ENCODE measurements at places on chromosomes 11 and 22.
A peak's percentile ranks its signal among the peaks of the same experiment; 100 is the strongest.

DNA sequence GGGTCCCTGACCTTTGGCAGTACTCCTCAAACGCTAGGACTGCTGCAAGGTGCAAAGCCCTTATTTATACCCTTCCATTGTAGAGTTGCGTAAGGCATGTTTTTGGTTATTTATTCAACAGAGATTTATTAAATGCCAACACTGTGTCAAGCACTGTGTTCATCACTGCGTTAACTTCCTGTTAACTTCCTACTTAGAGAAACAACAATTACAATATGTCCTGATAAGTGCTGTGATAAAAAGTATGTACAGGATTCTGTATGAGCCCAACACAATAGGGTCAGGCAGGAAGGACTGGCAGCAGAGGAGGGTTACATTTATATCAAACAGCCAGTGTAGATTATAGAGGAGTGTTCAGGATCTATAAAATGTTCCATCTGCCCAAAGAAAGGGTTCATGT lies 812.8 kb upstream of the API5 start:
- no peak for DNase-seq

GRCh38 chr22:17074648-17075002 lies 10.2 kb upstream of the IL17RA start:
- no peak for DNase-seq

- DNase-seq, result no peak
Measured at GRCh38 chr22:22406445-22407027, 102.0 kb downstream of the ZNF280B start.

- no peak for DNase-seq
Measured at GRCh38 chr11:2569731-2570210, 125.0 kb downstream of the KCNQ1 start.

DNA sequence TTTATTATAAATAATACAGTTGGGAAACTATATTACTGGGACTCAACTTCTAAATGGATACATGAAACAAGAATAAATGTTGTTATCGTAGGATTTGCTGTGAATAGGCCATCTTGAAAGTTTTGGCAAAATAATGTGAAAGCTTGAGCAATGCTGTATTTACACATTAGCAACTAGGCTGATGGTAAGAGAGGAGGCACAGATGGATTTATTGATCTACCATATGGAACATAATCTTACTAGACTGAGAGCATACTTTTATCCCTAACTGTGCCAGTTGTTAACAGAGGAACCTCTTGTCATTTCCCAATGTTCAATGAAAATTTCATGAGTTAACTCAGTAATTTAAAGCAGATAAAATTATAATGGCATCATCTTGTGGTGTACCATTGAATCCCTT lies 22.8 kb downstream of the APIP start:
- no peak for DNase-seq

GRCh38 chr11:2086239-2087040 lies 52.7 kb downstream of the IGF2 start:
- no peak for DNase-seq

GRCh38 chr22:43925433-43926348 lies 2.1 kb downstream of the PNPLA3 start:
- DNase-seq, result no peak

DNA sequence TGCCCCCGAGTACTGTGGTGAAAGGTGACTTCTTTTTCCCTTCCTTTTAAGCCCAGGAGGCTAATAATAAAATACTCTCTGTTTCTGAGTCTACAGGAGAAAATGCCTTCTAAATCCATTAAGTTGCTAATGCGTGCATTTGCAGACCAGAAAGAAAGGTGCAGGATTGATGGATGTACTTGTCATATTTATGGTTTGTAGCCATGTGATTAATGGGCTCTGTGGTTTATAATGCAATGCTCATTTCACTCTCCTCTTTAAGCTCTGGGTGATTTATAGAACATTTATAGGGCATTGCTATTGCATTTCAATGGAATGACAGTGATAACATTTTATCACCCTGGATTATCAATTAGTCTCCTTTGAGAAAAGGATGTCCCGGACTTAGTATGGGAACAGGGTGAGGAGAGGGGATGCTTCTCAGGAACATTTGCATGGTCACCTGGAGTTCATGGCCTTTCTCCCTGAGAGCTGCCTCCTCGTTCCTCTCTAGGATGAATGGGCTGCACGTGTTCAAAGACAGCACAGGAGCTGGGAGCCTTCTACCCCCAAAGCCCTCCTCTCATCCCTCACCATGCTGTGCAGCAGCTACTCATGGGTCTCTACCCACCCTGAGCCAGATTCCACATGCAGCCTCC lies 82.8 kb upstream of the HMGXB4 start:
- DNase-seq, result no peak

DNA sequence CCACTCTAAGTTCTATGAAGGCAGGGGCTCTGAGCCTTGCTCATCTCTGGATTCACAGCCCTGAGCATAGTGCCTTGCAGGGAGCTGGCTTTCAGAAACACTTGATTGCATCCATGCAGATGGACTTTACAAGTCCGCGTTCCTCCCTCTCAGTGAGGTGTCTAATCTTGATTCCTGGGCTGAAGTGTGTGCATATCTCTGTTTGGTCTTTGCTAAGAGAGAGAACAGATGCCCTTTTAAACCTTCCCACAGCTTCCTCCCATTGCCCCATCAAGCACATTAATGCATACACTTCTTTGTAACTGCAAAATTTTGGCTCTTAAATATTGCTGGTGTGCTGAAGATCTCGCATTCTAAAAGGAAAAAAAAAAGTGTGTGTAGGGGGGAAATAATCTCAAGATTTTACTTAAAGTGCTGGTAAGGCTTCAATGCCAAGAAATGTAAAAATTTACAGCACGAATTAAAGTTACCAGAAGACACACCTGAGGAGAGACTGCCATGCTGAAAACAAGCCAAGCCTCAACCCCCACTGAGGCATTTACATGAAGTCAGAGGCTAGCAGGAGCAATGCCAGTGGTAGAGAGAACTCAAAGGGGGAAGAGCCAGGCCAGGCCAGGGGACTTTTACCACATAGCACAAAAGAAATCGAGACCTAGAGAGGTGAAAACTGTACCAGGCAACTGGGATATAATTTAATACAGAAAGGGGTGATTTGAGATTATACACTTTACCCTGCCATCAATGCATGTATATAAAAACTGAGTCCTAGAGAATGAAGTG lies 492.1 kb downstream of the SOX6 start:
- DNase-seq, result no peak

DNA sequence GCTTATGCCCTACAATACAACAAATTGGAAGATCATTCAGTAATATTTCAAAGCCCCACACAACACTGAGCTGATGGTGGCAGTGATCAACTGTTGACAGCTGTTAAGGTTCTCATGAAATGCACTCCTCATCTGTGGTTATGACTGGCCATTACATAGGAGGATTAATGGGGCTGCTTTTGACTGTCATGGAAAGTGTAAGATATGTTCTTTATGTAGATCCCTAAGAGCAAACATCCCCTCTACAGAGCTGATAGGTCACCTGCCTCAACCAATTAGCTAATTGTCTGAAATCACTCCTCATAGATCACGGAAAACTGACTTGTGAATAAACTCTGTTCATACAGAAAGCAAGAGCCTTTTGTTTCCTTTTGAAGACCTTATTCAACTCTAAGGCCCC lies 78.1 kb downstream of the GAB2 start:
- DNase-seq, result no peak

- no peak for DNase-seq
Measured at GRCh38 chr11:86067009-86067850, 1.7 kb downstream of the PICALM start.

GRCh38 chr22:22691055-22691454 lies 46.6 kb downstream of the GGTLC2 start:
- no peak for DNase-seq

DNA sequence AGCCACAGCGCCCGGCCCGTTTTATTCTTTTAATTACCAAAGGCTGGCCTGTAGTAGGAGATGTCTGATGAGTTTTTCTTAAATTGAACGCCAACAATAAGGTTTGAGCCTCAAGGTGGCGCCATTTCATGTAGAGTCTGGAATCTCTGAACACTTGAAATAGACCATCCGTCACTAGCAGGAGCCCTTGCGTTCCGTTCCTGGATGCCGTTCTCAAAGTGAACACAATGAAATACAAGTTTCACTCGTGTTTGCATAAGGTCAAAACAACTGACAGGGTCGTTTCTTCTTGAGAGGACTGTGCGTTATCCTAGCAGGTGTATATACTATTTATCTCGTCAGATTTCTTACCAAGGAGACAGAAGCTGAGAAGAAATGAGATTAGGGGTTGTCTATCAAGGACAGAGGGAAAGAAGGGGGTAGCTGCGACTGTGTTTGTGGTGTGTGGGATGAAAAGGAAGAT lies 18.7 kb upstream of the SCGB1D1 start:
- DNase-seq, result peak; percentile 86

DNA sequence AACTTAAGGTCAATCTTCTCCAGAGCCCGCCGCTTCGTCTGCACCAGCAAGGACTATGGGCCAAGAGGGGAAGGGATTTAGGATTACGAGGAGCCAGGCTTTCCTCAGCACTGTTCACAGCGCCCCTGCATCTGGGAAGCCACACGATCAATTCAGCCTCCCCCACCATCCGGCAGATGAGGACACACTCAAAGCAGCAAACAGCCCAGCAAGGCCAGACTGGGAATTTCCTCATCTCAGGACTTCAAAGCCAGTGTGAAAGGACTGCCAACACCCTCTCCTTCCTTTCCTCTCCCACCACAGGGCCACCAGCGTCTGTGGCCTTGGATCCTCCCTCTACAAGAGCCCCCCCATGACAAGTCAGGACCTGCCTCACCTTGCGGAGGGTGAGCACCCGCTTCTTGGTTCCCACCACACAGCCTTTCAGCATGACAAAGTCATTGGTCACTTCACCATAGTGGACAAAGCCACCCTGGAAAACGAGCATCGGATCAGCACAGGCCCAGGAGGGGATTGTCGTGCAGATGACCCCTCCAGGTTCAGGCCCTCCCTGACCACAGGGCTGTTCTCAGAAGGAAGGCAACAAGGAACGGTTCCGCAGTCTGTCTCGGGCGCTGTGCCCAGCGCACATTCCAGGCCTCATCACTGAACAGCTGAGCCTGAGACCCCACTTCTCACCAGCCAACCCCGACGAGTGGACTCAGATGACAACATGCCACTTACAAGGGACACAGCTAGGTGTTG lies 6.0 kb downstream of the RPL3 start:
- DNase-seq, result no peak

GRCh38 chr11:130209128-130209932 lies 49.7 kb downstream of the ST14 start:
- DNase-seq, result no peak

GRCh38 chr11:24872651-24873311 lies 375.9 kb downstream of the LUZP2 start:
- no peak for DNase-seq

- peak; percentile 52 for DNase-seq
Measured at GRCh38 chr22:26461188-26461810, 22.3 kb downstream of the HPS4 start.

DNA sequence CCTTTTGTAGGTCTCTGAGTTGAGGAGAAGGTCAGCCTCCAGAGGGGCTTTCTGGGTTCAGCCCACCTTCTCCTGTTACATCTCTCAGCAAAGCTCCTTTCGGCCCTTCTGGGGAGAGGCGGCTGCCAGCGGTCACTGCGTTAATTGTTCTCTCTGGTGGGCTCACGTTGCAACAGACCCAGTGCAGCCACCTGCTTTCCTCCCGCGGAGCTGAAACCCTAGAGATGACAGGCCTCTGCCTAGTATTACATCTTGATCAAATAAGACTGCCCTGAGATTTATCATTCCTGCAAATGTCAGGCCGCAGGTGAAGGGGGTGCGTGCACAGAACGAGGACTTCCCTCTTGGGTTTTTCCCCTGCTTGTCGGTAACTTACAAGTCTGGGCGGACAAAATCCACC lies 43.2 kb upstream of the CREB3L1 start:
- no peak for DNase-seq

- no peak for DNase-seq
Measured at GRCh38 chr11:69962152-69962551, 116.0 kb upstream of the ANO1 start.

DNA sequence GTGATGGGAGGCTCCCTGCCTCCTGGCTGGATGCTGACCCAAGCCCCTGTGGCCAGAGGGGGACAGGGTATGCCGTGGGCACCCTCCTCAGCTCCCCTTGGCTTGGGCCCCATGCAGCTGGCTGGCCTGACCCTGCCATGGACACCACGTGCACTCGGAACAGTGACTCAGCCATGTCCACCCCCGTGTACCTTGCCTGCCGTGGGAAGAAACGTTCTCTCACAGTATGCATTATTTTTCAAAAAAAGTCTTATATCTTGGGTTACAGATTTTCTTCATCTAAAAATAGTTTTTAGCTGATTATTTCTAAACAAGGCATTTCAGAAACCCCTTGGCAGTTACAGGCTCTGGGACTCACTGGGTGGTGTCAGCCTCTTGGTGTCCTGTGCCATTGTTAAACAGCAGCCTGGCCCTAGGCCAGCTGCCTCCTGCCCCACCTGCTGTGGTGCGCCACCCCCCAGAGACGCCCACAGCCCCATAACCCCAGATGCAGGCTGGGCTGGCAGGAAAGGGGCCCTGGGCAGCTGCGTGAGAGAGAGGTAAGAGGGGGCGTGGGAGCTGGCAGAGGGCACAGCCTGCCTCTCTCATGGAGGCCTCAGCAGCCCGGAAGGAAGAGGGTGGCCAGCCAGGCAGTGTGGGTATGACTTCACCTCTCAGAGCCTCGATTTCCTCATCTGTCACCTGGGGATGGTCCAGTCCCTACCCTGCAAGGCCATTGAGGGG lies 99.8 kb downstream of the MORC2 start:
- DNase-seq, result no peak

GRCh38 chr22:25134028-25134427 lies 65.6 kb upstream of the CRYBB3 start:
- no peak for DNase-seq

DNA sequence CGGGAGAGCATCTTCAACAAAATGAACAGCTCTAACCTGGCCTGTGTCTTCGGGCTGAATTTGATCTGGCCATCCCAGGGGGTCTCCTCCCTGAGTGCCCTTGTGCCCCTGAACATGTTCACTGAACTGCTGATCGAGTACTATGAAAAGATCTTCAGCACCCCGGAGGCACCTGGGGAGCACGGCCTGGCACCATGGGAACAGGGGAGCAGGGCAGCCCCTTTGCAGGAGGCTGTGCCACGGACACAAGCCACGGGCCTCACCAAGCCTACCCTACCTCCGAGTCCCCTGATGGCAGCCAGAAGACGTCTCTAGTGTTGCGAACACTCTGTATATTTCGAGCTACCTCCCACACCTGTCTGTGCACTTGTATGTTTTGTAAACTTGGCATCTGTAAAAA lies 109.9 kb downstream of the ARHGAP8 start:
- DNase-seq, result no peak

- no peak for DNase-seq
Measured at GRCh38 chr22:29833392-29833965, 4.6 kb downstream of the ASCC2 start.

DNA sequence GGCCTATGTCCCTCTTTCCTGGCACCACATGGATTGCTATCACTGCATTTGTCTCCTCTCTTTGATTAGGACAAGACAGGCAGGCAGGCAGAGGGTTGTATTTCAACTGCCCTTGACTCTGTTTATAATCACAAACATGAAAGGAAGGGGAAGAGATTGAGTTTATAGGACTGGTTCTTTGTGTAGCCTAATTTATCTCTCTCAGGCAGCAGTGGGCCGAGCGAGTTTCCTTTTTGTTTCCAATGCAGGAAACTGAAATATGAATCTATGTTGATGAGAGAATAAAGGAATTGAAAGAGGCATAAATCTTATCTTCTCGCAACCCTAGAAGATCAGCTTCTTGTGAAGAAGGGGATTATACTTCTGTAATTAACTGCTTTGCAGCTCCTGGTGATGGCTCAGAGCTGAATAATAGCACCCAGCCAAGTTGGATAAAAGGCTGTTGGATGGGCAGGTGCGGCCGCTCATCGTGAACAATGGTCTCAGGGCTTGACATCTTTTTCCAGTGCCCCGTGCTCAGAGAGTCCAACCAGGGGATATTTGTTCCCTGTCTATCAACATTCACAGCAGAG lies 80.6 kb upstream of the SYT13 start:
- no peak for DNase-seq

GRCh38 chr11:96074551-96075310 lies 150.8 kb upstream of the MTMR2 start:
- no peak for DNase-seq
